ENCODE measurements at places on chromosomes 11 and 22.
A peak's percentile ranks its signal among the peaks of the same experiment; 100 is the strongest.

DNA sequence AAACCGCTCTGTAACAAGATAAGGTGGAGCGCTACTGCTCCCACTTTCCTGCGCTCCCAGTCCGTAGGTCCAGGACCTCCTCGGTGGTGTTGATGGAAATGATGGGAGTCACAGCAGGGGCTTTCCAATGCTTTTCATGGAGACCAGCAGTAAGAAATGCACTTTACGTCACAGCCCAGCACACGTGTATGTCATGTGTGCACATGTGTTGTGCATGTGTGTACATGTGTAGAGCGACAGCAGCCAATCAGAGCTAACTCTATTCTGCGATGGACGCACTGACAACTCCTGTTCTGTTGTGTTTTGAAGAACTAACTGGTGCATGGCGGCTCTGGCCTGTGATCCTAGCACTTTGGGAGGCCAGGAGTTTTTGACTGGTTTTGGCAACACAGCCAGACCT is 1.2 kb downstream of the CHID1 start:
- DNase-seq, result no peak

GRCh38 chr11:120709808-120710207 is 198.3 kb downstream of the GRIK4 start:
- DNase-seq, result no peak

- no peak for DNase-seq
Measured at GRCh38 chr11:45042560-45042959, 91.9 kb upstream of the TP53I11 start.

GRCh38 chr22:30828187-30829155 is 133.8 kb downstream of the OSBP2 start:
- DNase-seq, result no peak

GRCh38 chr22:50599816-50600455 is 657 bp upstream of the MAPK8IP2 start:
- peak; percentile 64 for DNase-seq

DNA sequence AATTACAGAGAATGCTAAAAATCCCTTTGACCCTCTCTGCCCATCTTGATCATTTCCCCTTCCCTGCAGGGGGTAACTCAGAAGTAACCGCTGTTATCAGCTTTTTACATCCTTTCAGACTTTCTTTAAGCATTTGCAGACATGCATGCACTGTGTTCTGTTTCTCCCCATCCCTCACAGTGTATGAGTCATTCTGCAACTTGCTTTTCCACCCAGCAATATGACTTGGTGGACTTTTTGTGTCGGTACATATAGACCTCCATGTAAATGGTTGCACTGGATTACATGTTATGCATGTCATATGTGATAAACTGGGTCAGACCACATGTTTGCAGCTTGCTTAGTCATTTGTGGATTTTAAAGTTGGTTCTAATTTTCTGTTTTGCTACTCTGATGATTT is 87.7 kb upstream of the NECTIN1 start:
- no peak for DNase-seq

GRCh38 chr11:93524173-93524536 is 19.0 kb downstream of the SMCO4 start:
- no peak for DNase-seq

GRCh38 chr22:46592390-46592872 is 27.8 kb upstream of the GRAMD4 start:
- DNase-seq, result no peak

DNA sequence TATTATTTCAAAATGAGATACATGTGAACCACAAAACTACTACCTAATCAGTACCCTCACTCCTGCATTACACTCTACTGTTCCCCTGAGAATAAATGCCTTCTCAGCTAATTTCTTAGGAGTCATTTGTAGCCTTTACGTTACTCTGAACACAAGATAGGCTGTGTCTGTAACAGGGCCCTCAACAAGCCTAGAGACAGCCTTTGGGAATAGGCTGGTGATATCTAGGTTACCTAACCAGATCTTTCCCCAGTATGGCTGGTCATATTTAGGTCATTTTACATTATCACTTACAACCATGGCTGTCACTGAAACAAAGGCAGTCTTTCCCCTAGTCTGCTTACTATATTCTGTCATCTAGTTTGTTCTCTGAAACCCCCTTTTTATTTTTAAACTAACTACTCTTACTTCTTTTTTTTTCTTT is 14.2 kb downstream of the ATM start:
- DNase-seq, result no peak

GRCh38 chr11:130710021-130710420 is 206.3 kb downstream of the SNX19 start:
- no peak for DNase-seq

GRCh38 chr11:9142732-9143131 is 51.3 kb upstream of the SCUBE2 start:
- no peak for DNase-seq

DNA sequence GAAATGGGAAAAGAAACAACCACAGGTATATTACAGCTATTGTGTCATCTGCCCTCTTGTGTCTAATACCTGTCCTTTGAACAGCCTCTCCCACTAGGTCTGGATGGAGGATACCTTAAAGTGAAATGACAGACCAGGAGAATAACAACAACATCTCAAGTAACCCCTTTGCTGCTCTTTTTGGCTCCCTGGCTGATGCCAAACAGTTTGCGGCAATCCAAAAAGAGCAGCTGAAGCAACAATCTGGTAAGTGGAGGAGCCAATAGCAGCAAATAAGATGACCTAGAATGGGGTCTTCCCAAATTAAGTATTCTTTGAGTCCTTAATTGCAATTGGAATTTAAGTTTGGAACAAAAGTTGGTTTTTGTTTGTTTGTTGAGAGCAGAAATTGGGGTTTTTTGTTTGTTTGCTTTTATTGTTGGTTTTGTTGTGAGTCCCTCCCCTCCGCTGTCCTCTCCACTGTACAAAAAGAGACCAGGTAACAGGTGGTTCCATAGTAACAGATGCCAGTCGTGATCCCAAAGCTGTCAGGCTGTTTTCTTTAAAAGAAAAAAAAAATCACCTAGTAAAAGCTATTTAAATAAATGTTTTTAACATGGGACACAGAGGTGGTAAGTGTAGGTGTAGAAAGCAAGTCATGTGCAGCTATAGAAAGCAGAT is 5.7 kb downstream of the UBE4A start:
- no peak for DNase-seq

DNA sequence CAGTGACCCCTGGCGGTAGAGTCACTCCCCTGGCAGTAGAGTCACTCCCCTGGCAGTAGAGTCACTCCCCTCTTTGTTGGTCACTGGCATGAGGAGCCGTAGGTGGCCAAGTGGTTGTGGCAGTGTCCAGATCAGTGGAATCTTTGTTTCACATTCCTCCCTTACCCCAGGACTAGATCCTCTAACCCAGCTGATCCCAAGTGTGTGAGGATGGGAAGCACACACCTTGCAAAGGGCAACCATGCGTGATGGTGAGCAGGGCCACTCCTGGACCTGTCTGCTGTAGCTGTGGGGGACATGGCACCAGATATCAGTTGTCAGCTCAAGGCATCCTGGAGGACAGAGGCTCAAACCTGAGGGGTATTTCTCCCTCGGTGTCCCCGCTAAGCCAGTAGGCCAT is 37.8 kb downstream of the OSBP2 start:
- no peak for DNase-seq

GRCh38 chr22:30922151-30922611 is 46.4 kb downstream of the MORC2 start:
- peak; percentile 25 for DNase-seq

- DNase-seq, result no peak
Measured at GRCh38 chr11:75041263-75041662, 52.5 kb downstream of the NEU3 start.

- no peak for DNase-seq
Measured at GRCh38 chr22:40534379-40535188, 101.9 kb downstream of the MRTFA start.

- no peak for DNase-seq
Measured at GRCh38 chr11:41456269-41456668, 3.2 kb downstream of the LRRC4C start.

DNA sequence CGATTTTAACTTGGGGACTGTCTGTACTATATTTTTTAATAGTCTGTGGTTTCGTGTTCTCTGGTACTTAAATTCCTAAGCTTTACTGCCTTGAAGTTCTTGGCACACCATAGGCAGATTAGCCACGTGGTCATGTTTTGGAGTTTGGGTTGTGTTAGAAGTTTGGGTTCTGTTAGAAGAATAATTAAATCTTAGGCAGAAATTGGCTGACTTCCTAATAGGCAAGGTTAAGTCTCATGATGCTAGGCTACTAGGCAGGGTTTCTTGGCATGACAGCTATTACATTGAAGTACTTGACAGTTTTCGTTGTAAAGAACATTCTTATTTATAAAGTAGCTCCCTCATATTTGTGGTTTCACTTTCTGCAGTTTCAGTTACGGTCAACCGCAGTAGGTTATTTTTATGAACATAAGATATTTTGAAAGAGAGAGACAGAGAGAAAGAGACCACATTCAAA is 30.0 kb upstream of the MMP7 start:
- DNase-seq, result no peak

DNA sequence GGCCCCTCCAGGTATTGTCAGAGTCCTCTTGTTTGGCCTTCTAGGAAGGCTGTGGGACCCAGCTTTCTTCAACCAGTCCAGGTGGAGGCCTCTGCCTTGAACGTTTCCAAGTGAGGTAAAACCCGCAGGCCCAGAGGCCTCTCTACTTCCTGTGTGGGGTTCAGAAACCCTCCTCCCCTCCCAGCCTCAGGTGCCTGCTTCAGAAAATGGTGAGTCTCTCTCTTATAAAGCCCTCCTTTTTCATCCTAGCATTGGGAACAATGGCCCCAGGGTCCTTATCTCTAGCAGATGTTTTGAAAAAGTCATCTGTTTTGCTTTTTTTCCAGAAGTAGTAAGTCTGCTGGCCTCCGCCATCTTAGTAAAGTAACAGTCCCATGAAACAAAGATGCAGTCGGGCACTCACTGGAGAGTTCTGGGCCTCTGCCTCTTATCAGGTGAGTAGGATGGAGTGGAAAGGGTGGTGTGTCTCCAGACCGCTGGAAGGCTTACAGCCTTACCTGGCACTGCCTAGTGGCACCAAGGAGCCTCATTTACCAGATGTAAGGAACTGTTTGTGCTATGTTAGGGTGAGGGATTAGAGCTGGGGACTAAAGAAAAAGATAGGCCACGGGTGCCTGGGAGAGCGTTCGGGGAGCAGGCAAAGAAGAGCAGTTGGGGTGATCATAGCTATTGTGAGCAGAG is at the start of gene CD3E:
CD3E (plus strand) TSS at position 163 of the 681 bp plus-strand sequence; CDS start at position 386, 223 bp downstream.
- no peak for DNase-seq

- no peak for DNase-seq
Measured at GRCh38 chr11:107009190-107009589, 9.1 kb downstream of the GUCY1A2 start.

- DNase-seq, result no peak
Measured at GRCh38 chr11:29305456-29306232, 711.2 kb downstream of the KCNA4 start.

GRCh38 chr11:19101796-19102520 is 15.0 kb upstream of the ZDHHC13 start:
- no peak for DNase-seq

DNA sequence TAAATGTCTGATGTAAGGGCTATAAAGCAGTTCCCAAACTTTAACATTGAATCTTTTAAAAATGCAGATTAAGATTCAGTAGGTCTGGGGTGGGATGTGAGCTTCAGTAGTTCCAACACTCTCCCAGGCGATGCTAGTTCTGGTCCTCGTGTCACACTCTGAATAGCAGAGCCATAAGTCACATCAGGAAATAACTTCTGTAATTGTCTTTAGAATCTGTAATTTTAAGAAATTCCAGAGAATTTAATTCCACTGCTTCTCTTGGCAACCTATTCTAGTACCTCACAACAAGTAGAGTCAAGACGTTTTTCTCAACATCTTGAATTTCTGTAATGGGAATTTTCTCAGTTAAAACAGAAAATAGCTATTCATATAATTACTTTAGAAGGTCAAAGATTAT is 223.1 kb downstream of the TMEM135 start:
- DNase-seq, result no peak

GRCh38 chr11:28243061-28243460 is 134.9 kb downstream of the METTL15 start:
- no peak for DNase-seq

- no peak for DNase-seq
Measured at GRCh38 chr22:48663297-48663696, 1164.4 kb downstream of the BRD1 start.

DNA sequence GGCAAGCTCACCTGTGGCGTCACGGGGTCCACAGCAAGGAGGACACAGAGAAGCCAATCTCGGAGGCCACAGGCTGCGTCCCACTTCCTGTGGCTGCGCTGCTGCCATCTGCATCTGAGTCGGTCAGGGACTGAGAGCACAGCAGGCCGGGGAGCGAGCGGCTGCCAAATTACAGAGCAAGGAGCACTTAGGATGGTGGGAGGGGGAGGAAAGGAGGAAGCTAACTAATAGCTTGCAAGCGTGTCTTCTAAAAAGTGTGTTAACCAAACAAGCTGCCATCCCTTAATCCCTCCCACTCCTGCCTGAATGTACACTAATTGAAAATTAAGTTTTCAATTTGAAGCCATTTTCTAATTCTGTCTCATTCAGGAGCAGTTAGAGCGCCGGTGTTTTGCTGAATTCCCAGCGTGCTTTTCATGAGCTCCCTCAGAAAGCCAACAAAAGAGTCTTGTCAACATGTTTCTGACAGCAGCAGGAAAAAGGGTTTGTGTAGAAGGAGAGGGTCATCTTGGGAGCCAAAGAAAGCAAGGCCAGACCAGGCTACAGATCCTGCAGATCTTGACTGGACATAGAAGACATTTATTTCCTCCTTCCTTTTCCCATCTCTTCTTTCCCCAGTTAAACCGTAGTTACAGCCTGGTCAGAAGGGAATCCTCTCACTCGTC is 42.4 kb upstream of the API5 start:
- DNase-seq, result no peak

GRCh38 chr11:78465169-78465942 is 47.7 kb upstream of the GAB2 start:
- no peak for DNase-seq
